Central memory CD4-positive, alpha-beta T cell (primary cell): ENCODE measurements at places on chromosomes 12 and 14.
A peak's percentile ranks its signal among the peaks of the same experiment; 100 is the strongest.

DNA sequence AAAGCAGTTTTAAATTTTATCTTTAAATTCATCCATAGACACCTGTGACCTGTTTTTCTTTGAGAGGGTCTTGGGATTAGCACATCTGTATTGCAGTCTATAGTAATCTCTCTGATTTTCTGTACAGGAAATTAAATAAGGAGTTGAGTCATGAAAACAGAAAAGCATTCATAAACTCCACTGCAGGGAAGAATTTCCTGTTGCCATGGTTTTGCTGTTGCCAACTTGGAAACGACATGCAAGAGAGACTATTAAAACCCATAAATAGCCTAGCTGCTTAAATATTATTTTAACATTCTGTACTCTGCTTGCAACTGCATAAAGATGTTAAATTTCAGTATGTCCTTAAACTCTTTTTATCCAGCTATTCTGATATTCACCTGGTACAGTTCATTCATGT is 281.0 kb upstream of the RGS6 start:
- DNase-seq: no peak

DNA sequence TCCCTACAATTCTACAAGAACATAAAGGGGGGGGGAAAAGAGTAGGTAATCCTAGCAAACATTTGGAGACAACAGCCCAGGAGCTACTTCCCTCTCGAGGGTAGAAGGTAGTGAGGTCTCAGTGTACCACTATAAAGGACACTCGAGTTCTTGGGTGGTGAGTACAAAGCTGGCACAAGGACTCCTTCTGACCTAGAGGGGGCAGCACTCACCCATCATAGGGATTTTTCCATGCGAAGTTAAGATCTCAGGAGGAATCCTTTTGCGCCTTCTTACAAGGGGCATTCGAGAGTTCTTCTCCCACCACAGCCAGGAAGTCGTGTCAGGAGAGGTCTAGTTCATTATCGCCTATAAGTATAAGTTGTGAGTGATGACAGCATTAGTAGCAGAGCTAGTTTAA is 200.2 kb upstream of the RBM19 start:
- DNase-seq: no peak

DNA sequence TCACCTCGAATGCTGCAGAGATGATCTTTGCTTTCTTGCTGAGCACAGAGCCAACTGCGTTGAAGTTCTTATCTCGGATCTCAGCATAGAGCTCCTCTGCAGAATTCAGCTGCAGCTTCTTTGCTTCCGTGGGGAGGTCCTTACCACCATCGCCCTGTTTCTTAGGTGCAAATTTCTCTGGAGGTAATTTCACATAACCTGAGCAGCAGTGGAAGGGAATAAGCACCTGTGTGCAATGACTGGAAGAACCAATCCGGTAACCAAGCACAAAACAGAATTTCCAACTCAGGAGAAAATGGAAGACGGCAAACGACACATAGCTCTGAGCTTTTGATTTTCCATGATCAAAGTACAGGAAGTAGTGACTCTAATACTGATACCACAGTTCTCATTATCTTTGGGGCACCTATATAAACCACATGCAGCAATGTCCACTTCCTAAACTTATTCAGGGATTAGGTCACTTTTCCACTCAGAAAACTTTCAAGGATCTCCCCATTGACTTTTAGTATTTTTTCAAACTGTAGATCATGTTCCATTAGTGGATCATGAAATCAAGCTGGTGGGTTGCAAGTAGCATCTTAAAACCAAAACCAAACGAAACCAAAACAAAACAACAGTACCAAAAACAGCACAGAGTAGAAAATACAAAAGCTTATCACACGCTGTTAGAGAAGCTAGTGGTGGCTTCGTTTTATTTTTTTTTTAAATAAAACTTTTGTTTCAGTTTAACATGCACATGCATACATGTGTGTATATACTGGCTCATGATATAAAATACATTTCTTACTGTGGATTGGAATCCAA is 18.9 kb upstream of the DIABLO start:
- DNase-seq: peak; percentile 70

- DNase-seq: no peak
Measured at GRCh38 chr12:44647917-44648690, 228.0 kb downstream of the NELL2 start.

DNA sequence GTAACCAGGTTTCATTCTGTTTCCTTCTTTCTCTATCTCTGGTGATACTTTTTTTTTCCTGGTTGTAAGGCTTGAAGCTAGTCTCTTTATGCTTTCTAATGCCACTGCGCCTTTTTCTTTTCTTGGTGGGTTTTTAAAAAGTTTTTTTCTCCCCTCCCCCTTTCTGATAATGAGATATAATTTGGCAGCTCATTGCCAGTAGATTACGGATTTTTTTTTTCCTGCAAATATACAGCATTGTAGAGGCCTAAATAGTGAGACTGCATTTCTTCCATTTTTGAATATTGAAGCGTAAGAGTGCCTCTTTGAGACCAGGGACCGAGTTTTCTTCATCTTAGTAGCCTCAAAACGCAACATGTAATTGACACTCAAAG is 1.1 kb downstream of the PAPOLA start:
- no peak for DNase-seq

GRCh38 chr12:60027266-60027665 is 431.4 kb downstream of the SLC16A7 start:
- no peak for DNase-seq

DNA sequence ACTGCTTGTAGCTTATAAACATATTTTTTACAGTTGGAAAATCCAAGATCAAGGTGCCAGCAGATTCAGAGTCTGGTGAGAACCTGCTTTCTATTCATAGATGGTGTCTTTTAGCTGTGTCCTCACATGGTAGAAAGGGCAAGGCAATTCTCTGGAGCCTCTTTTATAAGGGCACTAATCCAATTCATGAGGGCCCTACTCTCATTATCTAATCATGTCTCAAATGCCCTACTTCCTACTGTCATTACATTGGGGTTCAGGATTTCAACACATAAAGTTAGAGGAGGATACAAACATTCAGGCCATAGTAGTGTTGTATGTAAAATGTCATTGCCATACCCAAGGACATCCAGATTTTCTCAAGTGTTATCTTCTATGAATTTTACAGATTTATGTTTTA is 496.4 kb downstream of the TMTC2 start:
- no peak for DNase-seq

GRCh38 chr14:105317546-105317945 is 3.0 kb downstream of the PACS2 start:
- no peak for DNase-seq

DNA sequence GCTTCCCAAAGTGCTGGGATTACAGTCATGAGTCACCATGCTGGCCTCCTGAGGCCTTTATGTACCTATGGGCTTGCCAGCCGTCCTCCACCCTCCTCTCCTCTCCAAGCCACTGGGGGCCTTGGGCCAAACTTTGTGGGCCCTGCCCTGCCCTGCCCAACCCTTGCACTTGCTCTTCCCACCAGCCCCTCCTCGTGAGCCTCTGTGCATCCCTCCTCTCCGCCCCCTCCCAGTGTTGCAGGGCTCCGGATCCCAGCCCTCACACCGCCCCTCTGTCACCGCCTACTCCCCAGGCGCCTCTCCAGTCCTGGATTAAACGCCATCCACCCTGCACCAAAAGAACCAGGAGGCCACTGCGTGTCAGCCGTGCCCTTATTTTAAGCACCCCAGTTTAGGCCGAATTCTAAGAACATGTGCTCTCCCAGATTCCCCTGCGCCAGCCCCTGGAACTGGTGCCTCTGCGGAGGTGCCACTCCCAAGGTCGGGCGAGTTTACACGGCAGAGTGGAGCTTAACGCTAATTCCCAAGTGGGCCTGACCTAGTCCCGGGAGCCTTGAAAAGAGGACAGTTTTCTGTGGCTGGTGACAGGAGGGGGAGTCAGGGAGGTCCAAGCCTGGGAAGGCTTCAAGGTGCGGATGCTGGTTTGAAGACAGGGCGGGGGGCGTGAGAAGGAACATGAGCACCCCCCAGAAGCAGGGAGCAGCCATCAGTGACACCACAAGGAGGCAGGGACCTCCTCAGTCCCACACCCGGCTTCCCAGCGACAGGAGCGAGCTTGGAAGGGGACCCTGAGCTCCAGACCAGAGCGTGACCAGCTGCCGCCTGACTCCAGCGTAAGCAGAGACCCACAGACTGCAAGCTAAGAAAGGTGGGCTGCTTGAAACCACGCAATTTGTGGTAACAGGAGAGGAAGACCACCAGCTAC is 21.2 kb upstream of the CDCA4 start:
- no peak for DNase-seq

DNA sequence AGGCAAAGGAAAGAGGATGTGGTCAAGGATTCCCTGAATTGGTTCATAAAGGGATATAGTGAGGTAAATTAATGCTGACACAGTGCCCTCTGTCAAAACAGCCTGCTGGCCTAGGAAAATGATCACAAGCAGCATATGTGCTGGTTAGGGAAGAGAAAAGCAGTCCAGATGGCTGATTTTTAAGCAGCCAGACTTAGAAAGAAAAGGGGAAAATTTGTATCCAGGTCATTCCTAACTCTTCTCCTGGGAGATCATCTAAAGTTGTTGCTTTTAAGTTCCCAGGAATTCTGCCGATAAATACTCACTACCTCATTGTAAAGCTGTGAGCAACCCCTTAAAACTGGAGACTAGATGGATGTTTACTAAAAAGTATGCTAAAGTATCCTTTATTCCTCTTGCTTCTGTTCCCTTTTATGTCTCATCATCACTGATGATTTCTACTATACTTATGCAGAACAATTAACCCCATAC is 46.4 kb upstream of the CNOT2 start:
- DNase-seq: no peak

DNA sequence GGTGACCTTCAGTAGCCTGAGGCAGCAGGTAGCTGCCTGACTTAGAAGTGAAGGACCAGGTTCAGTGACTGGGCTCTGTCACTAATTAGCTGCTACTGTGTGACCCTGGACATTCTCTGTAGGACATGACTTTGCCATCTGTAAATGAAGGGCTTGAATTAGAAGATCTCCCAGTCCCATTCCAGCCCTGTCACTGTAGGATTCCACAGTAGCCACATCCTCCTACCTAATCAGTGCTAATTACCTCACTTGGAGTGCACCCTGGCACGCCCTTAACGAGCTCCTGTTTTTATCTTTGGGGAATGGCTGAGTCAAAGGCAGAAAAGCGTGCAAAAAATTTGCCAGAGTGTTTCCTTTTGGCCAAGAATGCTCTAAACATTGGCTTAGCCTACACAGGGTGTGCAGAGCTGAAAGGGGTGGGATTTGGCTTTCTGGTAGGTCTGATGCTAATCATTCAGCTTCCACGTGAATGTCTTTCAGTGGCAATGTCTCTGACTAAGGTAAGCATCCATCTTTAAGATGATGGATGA is 6.8 kb downstream of the NTF3 start:
- DNase-seq: no peak

DNA sequence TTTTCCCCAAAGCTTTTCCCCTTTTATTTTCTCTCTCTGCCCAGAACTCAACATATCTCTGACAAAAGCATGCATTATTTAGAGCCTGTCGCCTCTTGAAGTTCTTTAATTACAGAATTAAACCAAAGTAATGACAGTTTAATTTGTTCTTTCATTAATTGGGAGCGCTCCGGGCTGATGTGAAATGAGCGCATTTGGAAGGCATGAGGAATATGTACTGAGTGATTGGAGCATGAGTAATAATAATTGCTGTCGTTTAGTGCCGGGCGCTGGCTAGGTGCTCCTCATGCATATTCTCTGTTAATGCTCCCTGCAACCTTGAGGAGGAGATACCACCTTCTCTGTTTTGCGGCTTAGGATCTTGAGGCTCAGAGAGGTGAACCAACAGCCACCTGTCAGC is 120.5 kb downstream of the SLC25A47 start:
- no peak for DNase-seq

DNA sequence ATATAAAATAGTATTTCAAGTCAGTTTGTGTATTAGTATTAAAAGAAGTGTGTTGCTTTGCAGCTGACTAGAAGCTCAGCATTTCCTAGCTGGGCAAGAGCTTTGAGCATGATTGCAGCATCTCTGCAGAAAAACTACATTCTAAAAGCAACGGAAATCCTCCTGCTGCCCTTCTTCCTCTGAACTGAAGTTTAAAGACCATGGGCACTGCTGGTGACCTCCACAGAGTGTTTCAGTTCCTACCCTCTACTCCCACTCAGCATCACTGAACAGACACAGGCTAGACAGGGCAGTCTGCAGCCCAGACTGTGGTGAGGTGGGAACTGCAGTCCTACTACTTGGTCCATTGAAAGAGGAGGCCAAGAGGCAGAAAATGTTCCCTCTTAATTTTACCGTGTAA is 59.0 kb downstream of the FAR2 start:
- DNase-seq: no peak

DNA sequence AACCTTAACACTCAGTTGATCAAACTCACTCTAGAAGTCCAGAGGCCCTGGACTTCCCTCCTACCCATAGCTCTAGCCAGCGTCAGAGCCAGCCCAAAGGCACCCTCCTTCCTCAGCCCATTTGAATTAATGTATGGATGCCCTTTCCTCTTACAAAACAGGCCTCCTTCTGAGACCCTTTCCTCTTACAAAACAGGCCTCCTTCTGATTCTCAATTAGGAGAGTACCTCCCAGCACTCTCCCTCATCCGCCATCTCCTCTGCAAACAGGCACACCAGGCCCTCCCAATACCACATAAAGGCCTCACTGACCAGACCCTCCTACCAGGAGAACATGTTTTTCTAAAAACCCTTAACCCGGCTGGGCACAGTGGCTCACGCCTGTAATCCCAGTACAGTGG is 65.7 kb downstream of the MOK start:
- DNase-seq: no peak

DNA sequence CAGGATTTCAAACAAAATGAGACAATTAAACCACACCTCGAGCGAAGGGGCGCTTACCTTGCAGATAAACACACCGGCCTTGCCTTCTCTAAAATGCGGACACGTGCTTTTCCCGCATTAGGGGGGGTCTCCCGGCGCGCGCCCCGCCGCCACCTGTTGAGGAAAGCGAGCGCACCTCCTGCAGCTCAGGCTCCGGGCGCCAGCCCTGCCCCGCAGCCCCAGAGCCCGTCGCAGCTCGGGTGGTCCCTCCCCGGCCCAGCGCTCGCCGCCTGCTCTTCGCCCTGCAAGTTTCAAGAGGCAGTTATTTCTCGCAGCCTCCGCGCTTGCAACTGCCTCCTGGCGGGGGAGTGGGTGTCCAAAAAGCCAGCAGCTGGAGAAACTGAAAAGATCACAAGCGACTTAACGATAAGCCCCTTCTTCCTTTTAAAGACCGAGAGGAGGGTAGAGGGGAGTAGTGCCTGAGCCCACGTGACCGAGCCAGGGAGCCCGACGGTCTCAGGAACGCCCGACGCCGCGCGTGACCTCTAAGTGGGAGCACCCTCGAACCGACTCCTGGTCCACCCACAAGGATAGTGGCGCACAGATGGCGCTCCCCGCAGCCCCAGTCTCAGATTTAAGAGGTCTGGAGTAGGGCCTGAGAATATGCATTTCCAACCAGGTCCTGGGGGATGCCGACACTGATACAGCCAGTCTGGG is at the start of gene ESR2:
TSS of gene ESR2 (minus strand) at position 396 of the 696 bp plus-strand sequence. CDS start 11,386 bp downstream, outside the sequence.
- peak; percentile 3 for DNase-seq

- DNase-seq: no peak
Measured at GRCh38 chr12:72214163-72214562, 58.0 kb upstream of the TRHDE start.

DNA sequence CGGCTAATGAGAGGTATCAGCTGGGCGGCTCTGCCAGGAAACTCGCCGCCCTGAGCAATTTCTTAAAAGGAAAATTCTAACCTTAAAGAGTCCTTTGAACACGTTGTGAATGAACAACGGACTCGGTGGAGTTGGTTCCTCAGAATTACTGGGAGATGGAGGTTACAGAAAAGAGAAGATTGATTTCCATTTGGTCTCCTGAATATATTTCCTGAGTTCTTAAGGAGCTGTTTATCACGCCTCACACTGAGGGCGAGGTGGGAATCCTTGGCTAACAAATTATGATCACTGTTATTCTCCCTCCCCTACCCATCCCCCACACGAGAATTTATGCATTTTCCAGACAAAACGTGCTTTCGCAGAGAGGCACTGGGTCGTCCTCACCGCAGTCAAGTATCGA is 194.5 kb upstream of the C14orf180 start:
- DNase-seq: no peak
